ENCODE measurements at places on chromosomes 4 and X.

DNA sequence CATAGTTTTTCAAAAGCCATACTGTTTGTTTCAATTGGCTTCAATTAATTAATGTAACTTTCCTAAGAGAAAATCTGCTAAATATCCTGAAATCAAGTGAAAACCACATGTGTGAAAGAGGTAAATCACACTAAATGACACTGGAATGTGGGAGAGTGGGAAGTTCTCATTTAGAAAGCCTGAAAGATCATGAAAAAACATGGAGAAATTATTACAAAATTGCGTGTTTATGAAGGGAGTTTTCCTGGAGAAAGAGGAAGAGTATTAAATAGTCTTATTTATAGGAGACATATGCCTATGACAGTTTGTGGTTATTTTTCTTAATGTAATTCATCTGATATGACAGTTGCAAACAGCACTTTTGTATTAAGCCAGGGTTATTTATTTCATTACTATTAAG is 183.7 kb downstream of the DKK2 start:
- DNase-seq: no peak

- no peak for DNase-seq
Observed at GRCh38 chr4:82900066-82900410, 497 bp upstream of the THAP9 start.

GRCh38 chr4:4606321-4606720 is 64.5 kb upstream of the STX18 start:
- no peak for DNase-seq

DNA sequence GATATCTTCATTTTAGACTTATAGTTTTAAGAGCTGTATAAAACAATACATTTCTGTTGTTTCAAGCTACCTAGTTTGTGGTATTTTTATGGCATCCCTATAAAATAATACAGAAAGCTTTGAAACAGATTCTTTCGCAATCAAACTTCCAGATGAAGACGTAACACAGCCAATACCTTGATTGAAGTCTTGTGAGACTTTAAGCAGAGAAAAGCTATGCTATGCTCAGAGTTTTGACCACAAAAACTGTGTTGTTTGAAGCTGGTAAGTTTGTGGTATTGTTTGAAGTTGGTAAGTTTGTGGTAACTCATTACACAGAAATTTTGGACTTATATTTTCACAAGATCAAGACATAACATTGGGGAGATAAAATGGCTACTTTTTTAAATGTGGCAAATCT is 201.8 kb upstream of the UGT8 start:
- DNase-seq: no peak

GRCh38 chr4:131488772-131489171 is 1660.3 kb upstream of the PCDH10 start:
- DNase-seq: no peak

DNA sequence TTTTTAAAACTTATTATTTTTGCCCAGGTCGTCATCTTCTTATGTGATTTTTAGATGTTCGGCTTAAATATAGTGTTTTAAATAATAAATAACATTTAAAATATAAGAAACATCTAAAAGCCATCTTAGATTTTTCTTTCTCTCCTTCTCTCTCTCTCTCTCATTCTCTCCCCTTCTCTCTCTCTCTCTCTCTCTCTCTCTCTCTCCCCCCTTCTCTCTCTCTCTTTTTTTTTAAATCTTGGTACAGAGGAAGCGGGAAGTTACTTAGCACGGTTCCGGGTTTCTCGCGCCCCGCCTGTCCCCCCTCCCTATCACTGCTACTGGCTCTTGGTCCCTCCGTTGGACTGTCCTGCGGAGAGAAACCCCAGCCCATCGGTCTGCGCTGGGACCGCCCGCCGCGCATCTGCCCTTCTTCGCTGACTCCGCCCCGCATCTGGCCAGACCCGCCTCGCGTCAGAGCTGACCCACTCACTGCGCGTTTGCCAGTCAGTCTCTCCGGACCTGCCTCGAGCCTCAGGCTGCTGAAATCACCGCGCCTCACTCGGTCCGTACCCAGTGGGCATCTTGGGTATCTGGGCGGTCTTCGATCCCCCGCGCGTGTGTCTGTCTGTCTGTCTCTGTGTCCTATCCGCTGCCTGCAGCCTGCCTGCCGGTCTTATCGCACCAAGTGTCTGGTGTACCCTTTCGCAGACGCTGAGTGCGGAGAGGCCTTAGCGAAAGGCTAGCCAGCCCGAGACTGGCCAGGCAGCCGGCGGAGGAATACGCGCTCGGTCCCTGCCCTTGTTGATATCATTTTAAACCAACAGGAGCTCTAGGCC is at the start of gene PABPC5:
Gene PABPC5 (plus strand): TSS at position 489 of the 818 bp plus-strand sequence. CDS start 739 bp downstream, outside the sequence.
- DNase-seq: no peak

GRCh38 chr4:77188498-77189220 is 31.7 kb downstream of the CCNG2 start:
- no peak for DNase-seq

- no peak for DNase-seq
Observed at GRCh38 chr4:137994853-137995252, 247.3 kb downstream of the SLC7A11 start.

GRCh38 chr4:163165217-163166017 is 1.3 kb downstream of the NAF1 start:
- DNase-seq: no peak

DNA sequence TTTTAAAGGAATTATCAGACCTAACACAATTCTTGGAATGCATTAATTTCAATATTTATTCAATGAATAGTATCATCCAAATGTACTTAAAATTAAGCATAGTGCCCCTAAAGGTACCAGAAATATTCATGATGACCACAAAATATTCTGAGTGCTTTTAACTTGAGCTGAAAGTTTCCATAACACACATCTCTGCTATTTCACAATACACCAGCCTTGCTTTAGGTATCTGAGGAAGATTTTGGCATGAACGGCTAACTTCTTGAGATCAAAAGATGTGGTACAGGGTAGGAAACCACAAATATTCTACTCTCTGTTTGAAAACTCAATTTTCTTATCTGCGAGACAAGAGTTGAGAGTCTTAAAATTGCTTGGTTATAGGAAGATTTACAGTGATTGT is 538.3 kb upstream of the PCDH7 start:
- DNase-seq: no peak

GRCh38 chr4:55172694-55173287 is 47.4 kb upstream of the KDR start:
- no peak for DNase-seq

DNA sequence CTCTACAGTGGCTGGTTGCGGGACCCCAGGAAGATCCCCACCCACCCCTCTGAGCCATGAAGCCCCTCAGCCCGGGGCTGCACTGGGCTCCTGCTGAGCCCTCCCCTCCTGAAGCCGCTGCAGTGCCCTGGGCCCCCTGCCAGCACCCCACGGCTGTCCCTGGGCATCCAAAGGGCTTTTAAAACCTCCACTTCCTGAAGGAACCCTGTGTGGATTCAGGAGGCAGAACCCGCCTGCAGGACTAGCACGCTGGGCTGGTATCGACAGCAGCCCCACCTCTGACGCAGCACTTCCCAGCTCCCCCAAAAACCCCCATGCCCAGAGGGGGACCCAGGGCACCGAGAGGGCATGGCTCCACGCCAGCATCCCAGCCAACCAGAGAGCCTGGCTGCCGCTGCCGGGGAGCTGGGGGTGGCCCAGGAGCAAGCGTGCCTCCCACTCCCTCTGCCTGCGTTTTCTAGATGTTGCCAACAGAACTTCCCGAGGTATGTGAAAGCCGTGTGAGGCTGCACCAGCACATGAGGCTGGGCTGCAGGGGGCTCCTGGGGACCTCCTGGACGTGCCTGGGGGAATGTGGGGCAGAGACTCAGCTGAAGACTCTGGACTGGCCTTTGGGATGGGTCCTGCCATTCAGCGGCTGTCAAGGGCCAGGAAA is 6.3 kb downstream of the MXD4 start:
- no peak for DNase-seq

GRCh38 chr4:8558080-8558960 is 21.9 kb upstream of the GPR78 start:
- DNase-seq: no peak

- no peak for DNase-seq
Observed at GRCh38 chrX:9614016-9614415, 149.2 kb downstream of the TBL1X start.

- no peak for DNase-seq
Observed at GRCh38 chr4:82599336-82599735, 37.5 kb upstream of the TMEM150C start.

DNA sequence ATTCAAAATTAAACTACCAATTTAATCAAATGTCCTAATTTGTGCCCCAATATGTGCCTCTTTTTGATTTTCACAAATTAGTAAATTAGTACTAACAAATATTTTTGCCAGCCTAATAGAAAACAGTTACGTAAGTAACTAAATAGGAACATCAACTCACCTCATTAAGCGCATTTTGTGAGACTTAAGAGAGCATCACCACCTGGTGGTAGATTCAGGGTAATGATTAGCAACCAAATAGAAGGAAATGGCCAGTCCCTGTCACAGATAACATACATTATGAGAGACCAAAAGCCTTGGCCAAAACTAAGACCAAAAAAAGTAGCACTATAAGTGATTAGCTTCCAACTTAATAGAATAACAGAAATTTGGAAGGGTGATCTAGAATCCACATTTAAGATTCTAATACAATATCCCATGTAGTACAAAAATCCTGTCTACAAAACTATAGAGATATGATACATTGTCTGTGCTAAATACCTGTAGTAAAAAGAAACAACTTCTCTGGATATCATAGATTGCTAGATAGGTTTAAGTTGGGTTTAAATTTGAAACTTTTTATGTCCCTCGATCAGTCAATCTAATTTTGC is 46.7 kb downstream of the C4orf46 start:
- DNase-seq: no peak

DNA sequence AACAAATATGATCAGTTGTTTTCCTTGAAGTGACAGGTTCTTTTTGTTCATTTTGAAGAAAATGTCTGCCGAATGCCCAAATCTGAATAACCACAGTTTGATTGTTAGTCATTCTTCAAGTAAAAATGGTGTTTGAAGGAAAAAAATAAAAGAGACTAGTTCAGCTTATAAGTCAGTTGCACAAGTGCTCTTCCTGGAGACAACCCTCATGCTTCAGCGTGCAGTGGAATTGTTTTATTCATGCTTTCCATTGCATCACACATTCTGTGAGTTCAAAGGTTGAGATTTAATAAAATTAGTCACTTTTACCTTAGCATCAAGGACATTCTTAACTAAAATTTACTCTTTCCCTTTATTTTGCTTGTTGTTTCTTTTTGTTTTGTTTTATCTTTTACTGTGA is 404.9 kb downstream of the ZNF674 start:
- no peak for DNase-seq

DNA sequence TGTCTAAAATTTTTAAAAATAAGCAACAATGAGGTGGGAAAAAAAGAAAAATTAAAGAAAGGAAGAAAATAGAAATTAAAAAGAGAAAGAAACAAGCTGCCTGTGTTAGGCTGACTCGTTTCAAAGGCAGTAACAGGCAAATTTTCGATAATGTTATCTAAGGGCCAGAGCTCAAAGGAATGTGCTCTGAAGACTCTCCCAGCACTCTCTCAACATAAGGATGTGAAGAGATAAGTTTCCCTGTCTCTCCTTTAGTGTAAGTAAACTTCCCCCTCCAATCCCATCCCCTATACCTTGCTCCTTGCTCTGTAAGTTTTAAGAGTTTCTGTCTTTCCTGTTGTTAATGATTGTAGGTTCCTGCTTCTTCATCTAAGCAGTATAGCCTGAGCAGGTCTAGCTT is 172.8 kb downstream of the TEX13C start:
- DNase-seq: no peak

- DNase-seq: no peak
Observed at GRCh38 chr4:161188578-161188977, 975.2 kb downstream of the FSTL5 start.

GRCh38 chrX:87580862-87581261 is 63.3 kb downstream of the KLHL4 start:
- no peak for DNase-seq

GRCh38 chrX:148610328-148610698 is 109.9 kb downstream of the AFF2 start:
- DNase-seq: no peak

DNA sequence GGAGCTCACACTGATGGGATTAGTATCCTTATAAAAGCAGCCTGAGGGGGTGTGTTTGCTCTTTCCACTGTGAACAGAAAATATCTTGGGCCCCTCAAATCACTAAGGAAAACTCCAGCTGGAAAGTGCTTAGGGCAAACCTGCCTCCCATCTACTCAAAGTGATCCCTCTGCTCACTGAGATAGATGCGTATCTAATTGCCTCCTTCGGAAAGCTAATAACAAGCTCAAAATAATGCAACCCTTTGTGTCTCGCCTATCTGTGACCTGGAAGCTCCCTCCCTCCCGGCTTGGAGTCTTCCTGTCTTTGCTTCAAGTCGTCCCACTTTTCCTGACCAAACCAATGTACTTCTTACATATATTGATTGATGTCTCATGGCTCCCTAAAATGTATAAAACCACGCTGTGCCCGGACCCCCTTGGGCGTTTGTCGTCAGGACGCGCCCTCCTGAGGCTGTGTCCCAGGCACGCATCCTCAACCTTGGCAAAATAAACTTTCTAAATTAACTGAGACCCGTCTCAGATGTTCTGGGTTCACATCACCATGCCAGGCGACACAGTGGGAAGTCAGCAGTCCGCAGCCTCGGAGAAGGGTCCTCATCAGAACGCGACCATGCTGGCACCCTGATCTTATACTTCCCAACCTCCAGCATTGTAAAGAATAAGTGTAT is 34.1 kb upstream of the SORCS2 start:
- no peak for DNase-seq

DNA sequence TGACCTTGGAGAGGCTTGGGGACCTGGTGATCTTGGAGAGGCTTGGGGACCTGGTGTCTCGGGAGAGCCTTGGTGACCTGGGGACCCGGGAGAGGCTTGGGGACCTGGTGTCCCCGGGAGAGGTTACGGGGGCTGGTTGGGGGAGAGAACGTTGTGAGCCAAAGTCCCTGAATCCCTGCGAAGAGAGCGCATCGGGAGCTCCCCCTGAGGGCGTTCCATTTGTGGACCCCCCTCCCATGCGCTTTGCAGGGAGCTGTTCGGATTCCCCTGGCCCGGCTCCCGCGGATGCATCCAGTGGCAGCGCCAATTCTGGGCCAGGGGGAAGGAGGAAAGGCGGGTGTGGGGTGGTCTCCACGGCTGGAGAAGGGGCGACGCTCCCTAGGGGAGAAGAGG is 13.3 kb downstream of the SHOX start:
- no peak for DNase-seq

GRCh38 chr4:109690690-109691410 is 12.4 kb downstream of the CASP6 start:
- DNase-seq: no peak

DNA sequence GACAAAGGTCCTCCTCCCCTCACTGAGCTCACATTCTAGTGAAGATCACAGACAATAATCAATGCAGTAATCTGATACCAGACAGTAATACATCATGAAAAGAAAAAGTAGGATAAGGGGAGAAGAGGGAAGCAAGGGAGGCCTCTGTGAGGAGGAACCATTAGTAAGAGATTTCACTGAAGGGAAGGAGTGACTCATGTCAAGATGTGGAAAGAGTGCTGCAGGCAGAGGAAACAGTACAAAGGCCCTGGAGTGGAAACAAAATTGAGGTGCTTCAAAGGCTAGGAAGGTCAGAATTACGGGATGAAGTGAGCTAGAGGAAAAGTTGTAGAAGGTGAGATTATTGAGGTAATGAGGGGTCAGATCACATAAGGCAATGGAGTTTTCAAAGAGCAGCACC is 38.1 kb downstream of the LAMTOR3 start:
- DNase-seq: no peak

GRCh38 chr4:75741027-75741426 is 16.6 kb downstream of the USO1 start:
- no peak for DNase-seq

- DNase-seq: no peak
Observed at GRCh38 chrX:107654872-107655761, 26.8 kb downstream of the PRPS1 start.

Measured in stimulated activated CD4-positive, alpha-beta T cell treated with anti-CD3 and anti-CD28 coated beads, Interleukin-1b, Interleukin-23, amount 100 ng/mL, for 1 hour (primary cell).